ENCODE measurements at places on chromosomes 3 and 15.

DNA sequence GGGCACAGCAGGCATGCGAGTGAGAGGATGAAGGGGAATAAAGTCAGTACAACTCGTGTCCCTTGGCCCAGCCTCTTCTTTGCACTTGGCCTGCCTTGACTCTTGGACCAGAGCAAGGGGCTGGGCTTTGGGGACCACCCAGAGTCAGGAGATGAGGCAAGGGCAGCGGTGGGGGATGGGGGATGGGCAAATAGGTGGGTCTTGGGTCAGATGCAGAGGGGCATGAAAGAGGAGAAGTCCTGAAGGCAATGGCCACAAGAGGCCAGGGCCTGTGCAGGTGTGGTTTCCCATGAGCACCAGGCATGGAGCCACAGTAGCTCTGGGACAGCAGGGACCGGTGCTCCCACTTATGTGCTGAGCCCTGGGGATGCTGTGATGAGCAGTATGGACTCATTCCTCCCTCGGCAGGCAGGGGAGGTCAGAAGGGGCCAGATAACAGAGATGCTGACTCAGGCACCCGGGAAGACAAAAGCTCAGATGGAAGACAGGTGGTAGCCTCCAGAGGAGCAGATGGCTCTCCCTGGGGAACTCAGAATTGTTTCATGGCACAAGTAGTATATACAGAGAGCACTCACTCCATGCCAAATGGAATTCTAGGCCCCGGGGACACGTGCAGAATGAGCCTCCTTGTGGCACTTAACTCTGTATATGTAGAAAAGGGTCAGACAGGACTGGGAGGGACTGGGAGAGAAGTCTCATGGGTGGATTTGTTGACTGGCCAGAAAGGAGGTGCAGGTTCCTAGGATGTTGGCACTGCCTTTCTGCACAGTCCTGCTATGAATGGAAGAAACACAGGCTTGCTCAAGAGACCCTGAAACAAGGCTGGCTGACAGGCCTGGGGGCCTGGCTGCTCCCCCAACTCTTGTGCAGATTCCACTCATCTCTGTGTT is 14.3 kb downstream of the ZBTB47 start:
- no peak for DNase-seq

- no peak for DNase-seq
Observed at GRCh38 chr3:31268868-31269267, 263.9 kb upstream of the STT3B start.

DNA sequence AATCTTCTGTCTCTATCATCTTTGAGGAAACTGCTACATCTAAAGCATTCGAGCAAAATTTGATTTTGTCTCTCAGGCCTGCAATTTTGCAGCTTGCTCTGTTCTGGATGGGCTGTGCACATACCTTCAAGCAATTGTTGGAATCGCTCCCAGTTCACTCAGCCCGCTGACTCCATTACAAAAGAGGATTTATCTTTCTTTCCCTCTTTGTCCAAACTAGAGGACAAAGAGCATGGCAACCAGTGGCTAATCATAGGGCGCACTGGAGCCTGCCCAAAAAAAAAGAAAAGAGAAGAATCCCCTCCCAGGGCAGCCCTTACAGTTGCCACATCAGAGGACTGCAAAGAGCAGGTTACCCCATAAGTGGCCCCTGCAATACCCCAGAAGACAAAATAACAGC is 49.0 kb upstream of the DUT start:
- no peak for DNase-seq

DNA sequence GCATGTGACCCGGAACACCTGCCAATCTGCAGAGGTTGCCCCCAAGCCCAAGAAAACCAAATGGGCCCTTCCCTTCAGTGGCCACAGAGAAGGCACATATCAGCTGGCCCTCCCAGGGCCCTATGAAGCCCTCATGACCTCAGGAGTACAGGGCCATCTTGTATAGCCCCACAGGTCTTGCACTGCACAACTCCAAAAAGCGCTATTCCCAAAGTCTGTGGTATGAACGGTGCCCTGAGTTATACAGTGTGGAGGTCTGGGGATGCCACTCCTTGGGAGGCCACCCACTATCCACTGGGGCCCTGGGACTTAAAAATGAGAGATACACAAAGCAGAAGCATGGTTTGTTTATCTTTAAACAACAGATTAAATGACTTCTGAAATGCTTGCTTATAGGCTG is 61.5 kb downstream of the CAPN7 start:
- DNase-seq, result no peak

DNA sequence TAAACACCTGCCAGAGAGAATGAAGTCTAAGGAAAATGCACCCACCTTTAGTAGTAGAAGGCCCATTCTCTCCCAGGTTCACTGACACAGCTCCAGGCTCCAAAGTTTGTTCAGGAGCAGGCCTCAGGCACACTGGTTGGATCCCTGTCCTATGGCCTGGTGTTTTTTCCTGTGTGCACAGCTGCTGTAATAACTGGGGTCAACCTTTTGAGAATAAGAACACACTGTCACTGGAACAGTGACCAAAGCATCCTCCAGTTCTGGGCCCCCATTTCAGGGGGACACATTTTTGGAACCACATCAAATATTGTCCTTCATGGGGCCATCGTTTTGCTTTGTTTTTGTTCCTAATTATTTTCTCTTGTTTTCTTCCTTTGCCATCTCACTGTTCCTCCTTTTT is 95.8 kb downstream of the ARNT2 start:
- DNase-seq, result no peak

GRCh38 chr3:126208606-126209256 is 28.3 kb upstream of the ALDH1L1 start:
- DNase-seq, result no peak

DNA sequence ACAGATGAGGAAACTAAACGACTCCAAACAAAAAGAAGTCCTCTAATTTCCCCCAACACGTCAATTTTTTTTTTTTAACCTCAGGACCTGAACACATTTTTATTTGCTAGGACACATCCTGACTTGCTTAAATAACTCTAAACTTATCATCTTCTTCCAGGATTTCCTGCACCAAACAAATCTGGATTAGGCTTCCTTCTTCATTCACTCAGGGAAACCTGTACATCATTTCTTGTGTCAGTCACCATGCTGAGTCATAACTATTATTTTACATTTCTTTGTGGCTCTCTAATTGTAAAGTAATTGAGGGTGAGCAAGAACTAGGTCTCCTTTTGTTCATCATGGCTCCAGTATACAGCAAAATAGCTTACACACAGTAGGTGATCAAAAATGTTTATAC is 433.4 kb upstream of the GBE1 start:
- DNase-seq, result no peak

GRCh38 chr3:168116279-168116678 is 20.6 kb upstream of the GOLIM4 start:
- no peak for DNase-seq

DNA sequence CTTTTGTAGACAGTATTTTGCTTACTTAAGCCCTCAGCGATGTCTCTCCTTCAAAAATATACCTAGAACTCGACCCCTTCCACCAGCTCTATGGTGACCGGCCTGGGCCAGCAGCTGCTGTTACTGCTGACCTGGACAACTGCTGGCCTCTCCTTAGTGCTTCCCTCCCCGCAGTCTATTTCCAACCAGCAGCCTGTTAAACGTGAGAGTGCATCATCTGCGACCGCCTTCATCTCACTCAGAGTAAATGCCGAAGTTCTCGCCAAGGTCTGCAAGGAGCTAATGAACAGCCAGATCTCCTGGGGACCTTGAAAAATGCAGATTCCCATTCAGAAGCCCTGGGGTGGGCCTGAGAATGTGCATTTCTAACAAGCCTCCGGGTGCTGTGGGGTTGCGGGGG is 86.7 kb downstream of the RPLP1 start:
- no peak for DNase-seq

DNA sequence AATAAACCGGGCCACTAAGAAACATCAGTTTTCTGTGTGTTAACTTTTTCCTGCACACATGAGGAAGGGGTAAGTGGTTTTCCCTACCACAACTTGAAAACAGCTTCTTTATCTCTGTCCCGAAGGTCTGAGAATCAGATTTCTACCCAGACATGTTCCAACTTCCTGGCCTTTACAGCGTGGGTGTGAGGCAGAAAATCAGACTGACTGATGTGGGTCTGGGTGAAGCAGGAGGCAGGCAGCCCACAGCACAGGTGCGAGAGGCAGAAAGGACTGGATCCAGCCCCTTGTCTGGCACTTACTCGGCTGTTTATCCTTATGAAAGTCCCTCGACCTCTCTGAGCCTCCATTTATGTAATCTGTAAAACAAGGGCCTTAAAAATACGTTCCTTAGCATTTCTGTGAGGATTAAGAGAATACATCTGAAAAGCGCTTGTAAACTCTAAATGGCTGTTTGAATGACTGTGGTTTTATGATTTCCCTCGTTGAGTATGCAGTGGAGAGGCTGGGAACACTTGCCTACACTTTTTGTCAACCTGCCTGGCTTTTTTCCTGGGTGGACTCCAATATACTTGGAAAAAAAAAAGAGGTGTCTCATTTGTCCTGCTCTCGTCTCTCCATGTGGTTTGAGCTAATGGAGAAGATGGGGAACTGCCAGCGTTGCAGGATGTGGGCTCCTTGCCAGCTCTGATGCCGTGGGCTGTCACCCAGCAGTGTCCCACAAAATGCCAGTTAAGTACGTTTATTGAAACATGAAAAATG is 3.1 kb downstream of the AGBL1 start:
- no peak for DNase-seq

DNA sequence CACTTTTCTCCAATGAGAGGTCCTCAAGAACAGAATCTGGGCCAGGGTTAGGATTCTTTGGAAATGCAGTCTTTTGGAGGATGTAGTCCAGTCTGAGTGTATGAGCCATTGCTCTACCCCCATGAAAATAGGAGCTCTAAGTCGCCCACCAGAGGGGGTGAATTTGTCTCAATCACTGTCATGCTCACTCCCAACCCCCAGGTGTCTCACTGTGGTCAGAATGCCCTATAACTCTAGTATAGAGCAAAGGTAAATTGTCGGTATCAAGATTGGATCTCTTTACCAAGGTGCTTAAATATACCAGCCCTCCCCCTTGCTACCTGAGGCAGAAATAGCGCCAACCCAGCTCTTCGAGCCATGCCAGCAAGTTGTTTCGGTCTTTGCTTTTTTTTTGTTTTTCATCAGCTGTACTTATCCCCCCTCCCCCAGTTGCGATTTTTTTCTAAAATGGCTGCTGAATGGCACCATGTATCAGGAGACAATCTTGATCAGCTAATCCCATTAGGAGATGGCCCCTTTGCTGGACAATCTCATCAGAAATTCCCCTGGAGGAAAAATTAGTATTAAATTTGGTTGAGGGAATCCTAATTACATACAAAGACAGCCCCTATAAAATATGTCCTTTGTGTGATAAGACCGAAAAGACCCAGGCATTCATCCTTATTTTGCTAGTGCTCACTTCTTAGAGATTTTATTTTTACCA is 130.7 kb downstream of the EBLN2 start:
- DNase-seq, result no peak

DNA sequence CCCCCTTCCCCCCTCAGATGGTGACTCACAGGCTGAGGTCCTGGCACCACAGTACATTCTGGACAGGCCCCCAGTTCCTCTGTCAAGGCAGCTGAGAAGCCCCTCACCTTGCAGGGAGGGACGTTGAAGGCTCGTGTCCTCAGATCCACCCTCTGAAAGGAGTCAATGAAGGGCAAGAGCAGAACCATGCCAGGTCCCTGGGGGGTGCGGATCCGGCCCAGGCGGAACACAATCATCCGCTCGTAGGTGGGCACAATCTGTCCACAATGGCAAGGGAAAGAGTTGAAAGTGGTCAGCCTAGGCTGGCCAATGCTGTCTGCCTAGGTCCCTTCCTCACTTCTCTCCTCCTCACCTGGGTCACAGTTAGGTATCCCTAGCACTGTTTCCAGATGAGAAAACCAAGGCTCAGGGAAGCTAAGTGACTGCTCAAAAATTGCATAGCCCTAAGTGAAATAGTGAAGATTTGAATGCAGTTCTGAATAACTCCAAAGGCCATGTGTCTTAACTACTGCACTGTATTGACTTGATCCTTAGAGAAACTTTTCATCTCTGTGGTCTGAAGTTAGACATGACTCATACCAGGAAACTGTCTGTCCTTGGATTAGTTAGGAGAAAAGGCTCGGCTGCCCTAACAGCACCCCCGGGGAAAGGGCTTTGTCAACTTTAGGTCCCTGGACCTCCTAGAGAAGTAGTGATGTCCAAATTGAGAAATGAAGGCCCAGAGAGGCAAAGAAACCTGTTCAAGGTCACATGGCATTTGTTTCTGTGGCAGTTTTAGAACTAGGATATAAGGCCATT is 2.9 kb downstream of the STOML1 start:
- no peak for DNase-seq

- DNase-seq, result no peak
Observed at GRCh38 chr3:335240-335639, 138.7 kb downstream of the CHL1 start.

GRCh38 chr15:101280007-101280406 is 2.7 kb upstream of the SELENOS start:
- DNase-seq, result no peak
